ENCODE measurements at places on chromosomes 4 and X. TPM values are rescaled to one million over a fixed set of nuclear protein-coding genes. Genes with fewer than 3 reads are reported as not detected.

- no peak for DNase-seq
These were observed 29.9 kb downstream of the TRMT2B start for GRCh38 chrX:101022020-101022419.

- peak; percentile 15 for DNase-seq
These were observed 248.1 kb downstream of the C4orf33 start for GRCh38 chr4:129344058-129344457.

DNA sequence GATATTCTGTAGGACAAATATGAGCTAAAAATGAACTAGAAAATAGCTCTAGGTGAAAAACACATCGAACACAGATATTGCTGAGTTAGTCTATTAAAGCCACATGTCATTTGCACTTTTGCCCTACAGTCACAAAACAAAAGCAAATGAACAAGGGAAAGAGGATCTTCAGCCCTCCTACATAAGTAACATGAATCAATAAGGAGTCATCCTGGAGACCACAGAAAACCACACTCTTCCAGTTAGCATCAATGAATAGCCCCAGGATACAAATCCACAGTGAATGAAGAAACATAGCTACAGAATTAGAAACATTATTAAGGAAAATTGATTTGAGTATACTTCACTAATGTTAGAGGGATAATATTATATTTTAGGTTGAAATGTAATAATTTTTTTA, 311.4 kb downstream of the MAPK10 start:
- DNase-seq, result no peak

DNA sequence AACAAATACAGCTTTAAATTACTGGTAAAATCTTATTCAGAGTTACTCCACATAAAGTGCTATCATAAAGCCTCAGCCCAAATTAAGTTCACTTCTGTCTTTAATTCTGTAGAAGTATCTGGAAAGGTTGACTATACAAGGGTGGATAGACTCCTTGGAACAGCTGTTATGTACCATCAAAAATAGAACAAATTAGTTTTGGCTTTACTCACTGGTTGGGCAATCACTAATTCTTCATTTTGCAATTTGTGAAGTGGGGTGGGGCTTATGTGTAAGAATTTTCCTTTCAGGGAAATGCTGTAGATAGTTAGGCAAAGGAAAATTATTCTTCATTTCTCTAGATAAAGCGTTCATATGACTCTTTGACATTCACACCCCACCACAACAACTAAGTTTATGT, 7.8 kb downstream of the DIAPH2 start:
- no peak for DNase-seq

DNA sequence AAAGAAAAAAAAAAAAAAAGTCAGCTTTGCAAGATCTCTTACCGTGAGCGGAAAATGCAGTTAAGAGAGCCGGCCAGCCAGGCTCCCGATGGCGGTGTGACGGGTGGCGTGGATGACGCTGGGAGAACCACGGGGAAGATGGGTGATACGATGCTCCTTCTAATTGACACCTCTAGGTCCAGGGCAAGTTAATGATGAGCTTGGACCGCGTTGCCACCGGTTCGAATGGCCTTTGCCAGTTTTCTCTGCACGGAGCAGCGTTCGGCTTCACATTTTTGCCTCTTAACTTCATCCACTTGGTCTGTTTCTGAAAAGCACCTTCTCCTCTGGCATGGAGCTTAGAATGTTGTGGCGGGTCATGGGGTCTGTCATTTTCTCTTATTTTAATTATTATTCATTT, 33.2 kb downstream of the SHOX start:
- DNase-seq, result no peak

DNA sequence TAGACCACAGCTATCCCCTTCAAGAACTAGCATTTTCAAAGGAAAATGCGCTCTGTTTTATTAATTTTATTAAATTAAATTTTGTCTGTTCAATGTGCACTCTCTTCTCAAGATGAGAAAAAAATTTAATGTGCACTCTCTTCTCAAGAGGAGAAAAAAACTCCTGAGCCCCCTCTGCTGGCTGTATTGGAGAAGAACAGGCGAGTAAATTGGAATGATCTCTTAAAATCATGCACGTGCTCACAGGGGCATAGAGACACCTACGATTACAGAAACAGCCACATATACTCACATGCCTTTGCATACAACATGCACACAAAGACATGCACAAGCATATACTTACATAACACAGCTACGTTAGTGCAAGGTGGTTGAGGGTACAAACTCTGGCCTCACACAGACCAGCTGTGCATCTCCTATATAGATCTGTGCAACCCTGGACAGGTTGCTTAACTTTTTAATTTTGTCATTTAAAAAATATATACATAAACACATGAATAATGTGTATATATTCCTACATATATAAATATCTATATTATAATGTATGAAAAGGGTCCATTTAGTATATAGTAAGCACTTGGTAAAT, 176.2 kb upstream of the CXorf66 start:
- peak; percentile 20 for DNase-seq

- DNase-seq, result peak; percentile 10
These were observed 42.5 kb upstream of the C1GALT1C1 start for GRCh38 chrX:120672389-120672788.

DNA sequence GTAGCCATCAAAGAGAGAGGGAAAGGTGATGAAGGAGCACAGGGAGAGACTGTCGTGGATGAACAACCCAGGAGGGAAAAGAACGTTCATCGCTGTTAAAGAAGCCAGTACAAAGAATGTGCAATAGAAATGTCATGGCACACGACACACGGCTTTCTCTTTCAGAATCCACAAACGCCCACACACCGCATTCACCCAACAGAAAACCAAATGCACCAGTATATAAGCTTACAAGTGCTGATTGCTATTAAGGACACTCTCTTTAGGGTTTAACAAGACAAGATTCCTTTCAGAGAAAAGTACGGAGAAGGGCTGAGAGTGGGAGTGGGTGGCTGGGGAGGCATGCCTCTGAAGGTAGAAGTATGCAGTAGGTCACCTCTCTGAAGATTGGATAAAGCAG, 80.2 kb downstream of the C4orf51 start:
- DNase-seq, result no peak

GRCh38 chrX:44401151-44401550, 57.7 kb upstream of the EFHC2 start:
- no peak for DNase-seq

GRCh38 chrX:15769300-15769954, 20.9 kb upstream of the ZRSR2 start:
- DNase-seq, result no peak

The SSX2 gene
- total RNA-seq, result 0.31 TPM

The GLUD2 gene
- 0.33 TPM for total RNA-seq

The GUCY1A1 gene
- total RNA-seq, result 0.57 TPM

The GAGE12H gene
- total RNA-seq, result not detected

The KCNE5 gene
- total RNA-seq, result 0.13 TPM
